Activated T-cell treated with anti-CD3 and anti-CD28 coated beads for 48 hours (primary cell): ENCODE measurements at places on chromosomes 1 and 21.
A peak's percentile ranks its signal among the peaks of the same experiment; 100 is the strongest.

- DNase-seq: peak; percentile 30
Measured at GRCh38 chr1:181159451-181160140, 71.1 kb downstream of the IER5 start.

GRCh38 chr1:53354119-53354518, 26.2 kb upstream of the LRP8 start:
- DNase-seq: no peak

DNA sequence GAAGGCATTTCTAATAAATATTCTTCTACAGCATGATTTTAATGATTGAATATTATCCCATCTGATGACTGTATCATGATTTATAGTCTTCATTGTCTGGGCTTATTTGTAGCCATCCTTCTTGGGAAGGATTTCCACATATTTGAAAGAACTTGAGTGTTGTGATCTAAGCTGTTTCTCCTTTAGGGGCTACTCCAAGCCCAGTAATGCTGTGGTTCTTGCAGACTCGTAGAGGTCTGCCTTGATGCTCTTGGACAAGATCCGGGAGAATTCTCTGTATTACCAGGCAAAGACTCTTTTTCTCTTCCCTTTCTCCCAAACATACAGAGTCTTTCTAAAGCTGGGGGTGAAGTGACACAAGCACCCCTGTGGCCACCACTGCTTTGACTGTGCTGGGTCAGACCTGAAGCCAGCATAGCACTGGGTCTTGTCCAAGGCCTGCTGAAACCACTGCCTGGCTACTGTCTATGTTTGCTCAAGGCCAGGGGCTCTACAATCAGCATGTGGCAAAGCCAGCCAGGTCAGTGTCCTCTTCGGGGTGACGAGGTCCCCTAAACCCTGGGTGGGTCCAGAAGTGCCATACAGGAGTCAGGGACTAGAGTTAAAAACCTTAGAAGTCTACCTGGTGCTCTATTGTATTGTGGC, 107.4 kb downstream of the GIPC2 start:
- DNase-seq: no peak

- DNase-seq: no peak
Measured at GRCh38 chr1:17207540-17207939, 2.6 kb downstream of the PADI1 start.

GRCh38 chr1:4653796-4654725, at the start of gene AJAP1:
AJAP1 (plus strand) TSS chr1:4654609; CDS start chr1:4655426, 817 bp downstream.
- DNase-seq: no peak

- no peak for DNase-seq
Measured at GRCh38 chr1:100452641-100453040, 85.3 kb upstream of the GPR88 start.

DNA sequence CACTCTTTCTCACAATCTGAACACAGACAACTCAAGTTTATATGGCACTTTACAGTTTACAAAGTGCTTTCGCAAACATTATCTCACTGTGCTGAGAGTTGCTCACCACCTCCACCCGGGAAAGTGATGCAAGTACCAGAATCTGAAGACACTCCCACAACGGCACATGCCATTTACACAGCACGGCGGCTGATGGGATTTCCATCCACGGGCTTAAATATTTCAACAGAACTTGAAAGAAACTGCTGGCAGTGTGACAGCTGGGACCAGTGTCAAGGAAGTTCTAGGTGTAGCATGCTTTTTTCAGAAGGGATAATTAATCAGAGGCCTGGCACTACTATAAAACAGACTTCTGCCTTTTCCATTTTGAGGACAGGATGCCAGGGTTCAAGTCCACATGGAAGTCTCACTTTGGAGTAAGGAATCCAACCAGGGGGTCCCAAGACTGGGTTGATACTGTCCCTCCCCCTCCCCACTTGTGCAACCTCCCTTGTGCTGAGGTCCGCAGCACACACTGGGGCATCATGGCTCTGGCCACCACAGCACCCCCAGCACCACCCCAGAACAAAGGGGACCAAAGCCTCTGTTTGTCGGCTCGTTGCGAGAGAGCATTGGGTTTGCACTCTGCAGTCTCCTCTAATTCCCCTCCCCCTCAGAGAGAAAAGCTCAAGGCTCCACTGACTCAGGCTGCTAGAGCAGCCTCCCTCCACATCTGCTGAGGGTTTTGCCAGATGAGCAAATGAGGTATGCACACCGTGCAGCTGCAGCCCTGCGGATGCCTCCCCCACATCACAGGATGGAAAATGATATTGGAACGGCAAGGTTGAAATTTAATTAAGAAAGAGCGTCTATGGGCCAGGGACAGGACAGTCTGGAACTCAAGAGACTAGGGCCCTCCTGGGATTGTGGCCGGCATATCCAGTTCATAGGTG, 154.9 kb downstream of the TGFBR3 start:
- no peak for DNase-seq

- peak; percentile 16 for DNase-seq
Measured at GRCh38 chr1:233294913-233295236, 650 bp downstream of the PCNX2 start.

- DNase-seq: no peak
Measured at GRCh38 chr1:85373378-85373708, 91.6 kb downstream of the DDAH1 start.

DNA sequence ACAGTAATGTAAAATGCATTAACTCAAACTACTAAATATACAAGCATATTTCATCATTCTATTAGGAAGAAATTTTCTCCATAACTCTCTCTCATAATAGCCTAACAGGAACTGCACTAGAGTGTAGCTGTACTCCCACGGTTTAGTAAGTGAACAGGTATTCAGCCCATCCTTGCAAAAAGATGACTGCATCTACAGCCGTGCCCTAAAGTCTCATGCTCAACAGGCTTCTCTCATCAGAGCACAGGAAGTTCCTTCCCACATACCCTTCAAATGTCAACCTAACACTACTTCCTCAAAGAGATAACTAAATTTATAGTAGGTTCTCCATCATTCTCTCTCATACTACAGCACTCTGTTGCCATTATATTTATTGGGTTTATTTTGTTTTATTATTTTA, 251.6 kb downstream of the AKT3 start:
- no peak for DNase-seq

- no peak for DNase-seq
Measured at GRCh38 chr1:88001460-88001859, 672.8 kb downstream of the LMO4 start.
